CD4-positive, alpha-beta T cell treated with Interleukin-6 at 100 ng/mL for 8 hours (primary cell): ENCODE measurements at places on chromosomes 2 and 18.

DNA sequence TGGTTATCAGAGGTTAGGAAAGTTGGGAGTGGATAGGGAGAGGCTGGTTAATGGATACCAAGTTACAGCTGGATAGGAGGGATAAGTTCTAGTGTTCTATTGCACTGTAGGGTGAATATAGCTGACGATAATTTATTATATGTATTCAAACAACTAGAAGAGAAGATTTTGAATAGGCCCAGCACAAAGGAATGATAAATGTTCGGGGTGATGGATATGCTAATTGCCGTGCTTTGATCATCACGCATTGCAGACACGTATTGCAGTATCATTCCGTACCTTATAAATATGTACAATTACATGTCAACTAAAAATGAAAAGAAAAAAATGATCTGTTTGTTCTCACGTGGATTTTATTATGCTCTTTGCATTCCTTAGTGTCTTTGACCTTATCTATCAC, 369.2 kb upstream of the PKDCC start:
- DNase-seq, result no peak

GRCh38 chr2:215843579-215843978, 169.8 kb downstream of the MREG start:
- DNase-seq, result no peak

DNA sequence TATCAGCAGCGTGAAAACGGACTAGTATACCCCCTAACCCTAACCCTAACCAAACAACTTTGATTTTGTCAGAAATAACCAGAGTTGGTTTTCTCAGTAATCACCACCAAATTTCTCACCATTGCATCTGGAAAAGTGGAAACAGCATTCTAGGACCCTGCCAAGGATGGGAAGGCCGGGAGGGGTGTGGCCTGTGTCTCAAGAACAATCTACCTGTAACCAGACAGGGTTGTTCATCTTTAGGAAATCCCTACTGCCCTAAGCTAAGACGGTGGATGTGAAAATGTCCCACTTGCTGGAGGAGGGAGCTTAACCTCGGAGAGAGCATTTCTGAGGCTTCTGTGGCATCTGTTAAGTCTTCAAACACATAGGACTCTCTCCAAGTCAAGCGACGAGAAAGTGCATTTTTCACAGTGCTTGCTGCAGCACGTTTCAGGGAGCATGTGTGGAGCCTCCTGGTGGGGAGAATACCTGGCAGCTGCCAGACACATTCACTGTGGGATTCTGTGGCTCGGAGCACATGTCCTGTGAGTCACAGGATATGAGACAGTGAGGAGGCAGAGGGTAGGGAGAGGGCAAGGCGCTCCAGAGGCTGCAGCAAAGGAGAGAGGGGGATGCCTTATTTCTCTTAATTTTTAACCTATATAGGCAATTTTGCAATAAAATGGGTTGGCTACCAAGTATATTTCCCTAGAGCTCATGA, 207.5 kb downstream of the SPP2 start:
- peak; percentile 15 for DNase-seq

- DNase-seq, result no peak
Observed at GRCh38 chr2:7773362-7774360, 856.4 kb downstream of the RNF144A start.

DNA sequence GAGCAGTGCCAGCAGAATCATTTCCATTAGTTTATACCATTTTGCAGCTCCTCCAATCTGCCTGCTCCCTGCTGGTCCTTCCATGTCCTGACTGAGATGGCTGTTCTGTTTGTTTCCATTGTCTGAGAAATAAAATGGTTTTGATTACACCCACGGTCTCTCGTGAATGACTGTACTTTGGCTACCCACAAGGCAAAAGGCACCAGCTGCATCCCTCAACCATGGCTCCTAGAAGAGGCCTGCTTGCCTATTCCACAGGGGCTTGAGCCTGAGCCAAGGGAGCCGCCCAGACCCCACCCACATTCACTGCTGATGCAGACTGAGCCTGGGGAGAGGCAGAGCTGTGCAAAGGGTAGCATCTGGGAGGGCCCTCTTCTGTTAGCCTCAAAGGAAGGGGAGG, 31.2 kb downstream of the MARCHF4 start:
- no peak for DNase-seq

- DNase-seq, result no peak
Observed at GRCh38 chr2:68110102-68110501, 47.3 kb upstream of the C1D start.

DNA sequence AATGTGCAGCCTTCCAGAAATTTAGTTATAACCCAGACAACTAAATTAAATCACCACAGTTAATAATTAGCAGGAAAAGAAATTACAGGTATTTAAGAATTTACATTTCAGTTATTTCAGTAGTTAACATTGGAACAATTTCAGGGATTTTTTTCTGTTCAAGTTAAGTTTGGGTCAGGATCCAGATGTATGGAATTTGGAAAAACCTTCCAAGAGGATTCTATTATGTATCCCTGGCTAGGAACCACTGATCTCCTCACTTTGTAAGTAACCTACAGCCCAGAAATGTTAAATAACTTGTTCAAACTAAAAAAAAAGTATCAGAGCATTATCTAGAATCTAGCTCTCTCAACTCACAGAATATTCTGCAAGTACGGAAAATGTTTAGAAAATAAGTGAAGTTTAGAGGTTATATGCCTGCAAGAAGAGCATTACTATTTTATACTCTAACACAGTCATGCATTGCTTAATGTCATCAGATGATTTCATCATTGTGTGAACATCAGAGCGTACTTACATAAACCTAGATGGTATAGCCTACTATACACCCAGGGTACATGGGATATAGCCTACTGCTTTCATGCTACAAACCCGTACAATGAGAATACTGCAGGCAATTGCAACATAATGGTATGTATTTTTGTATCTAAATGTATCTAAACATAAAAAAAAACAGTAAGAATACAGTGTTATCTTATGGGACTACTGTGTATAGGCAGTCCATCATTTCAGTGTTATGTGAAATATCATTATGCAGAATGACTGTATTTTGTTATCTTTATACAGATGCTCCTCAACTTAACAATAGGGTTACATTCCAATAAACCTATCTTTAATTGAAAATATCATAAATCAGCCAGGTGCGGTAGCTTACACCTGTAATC, 6.1 kb downstream of the NCKAP1 start:
- no peak for DNase-seq

DNA sequence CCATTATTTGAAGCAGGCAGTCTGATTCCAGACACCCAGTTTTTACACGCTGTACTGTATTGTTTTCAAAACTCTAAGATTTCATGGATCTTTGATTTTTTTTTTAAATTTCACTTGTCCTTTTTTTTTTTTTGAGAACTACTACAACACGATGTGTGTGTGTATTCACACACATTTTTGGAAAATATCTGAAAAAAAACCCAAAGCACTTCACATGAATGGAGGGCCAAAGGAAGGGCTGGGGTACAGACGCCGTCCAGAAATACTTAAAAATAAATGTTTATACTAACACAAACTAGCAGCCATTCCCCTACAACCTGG, 314 bp upstream of the SSB start:
- no peak for DNase-seq

DNA sequence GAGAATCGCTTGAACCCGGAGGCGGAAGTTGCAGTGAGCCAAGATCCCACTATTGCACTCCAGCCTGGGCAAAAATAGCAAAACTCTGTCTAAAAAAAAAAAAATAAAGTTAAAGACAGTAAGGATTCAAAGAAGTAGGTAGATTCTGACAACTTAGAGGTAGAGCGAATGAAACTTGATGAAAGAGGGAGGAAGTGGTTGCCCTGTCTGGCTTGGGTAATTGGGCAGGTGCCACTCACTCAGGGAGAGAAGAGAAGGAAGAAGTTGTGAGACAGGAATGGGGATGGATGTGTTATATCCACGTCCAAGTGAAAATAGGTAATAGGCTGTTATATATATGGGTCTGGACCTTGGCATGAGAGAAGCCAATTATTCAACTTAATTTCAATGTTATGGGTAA, 26.3 kb downstream of the NDC80 start:
- DNase-seq, result peak; percentile 31

- no peak for DNase-seq
Observed at GRCh38 chr2:65549631-65550030, 117.2 kb upstream of the SPRED2 start.

- no peak for DNase-seq
Observed at GRCh38 chr2:239263231-239263630, 137.6 kb downstream of the HDAC4 start.

DNA sequence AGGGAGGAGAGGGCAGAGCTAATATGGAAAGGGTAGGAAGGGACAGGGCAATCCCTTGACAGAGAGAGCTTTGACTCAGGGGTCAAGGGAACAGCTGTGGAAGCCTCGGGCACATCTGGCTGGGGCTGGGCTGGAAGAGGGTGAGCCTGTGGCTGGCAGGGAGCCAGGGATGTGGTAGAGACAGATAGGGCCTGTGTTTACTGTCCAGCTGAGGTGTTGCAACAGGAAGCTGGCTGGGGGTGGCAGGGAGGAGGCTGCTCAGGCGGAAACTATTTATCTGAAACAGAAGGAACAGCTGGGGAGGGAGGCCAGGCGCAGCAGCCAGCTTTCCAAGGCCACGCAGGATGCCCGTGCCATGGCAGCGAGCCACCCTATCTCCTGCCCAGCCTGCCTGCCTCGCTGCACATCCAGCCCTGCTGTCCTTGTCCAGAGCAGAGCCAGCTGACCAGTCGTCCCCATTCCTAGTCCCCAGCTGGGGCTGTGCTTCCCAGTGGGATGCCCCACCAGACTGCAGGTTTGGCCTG, 264.7 kb downstream of the CYP26B1 start:
- no peak for DNase-seq

GRCh38 chr2:165594231-165594934, 124.9 kb downstream of the CSRNP3 start:
- no peak for DNase-seq

- DNase-seq, result peak; percentile 30
Observed at GRCh38 chr2:55718165-55719008, 24.7 kb upstream of the PNPT1 start.

DNA sequence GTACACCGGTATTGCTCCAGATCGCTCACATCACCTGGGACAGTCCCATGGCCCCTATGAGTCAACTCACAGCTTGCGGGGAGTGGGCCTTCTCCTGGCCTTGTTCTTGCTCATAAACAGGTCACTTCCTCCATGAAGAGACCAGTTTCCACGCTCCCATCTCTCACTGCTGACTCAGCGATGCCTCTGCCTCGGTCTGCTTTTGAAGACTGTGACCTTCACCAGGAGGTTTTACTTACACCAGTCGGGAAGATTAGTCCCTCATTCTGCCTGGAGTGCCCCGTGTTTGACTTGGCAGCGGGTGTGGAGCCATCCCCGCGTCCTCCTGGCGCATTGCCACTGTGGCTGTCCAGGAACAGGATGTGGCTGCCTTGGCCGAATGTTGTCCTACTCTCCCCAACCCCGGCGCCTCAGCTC, 159.8 kb downstream of the RHBDD1 start:
- no peak for DNase-seq

- DNase-seq, result no peak
Observed at GRCh38 chr2:191470306-191470705, 207.6 kb upstream of the NABP1 start.

- no peak for DNase-seq
Observed at GRCh38 chr2:70870790-70871189, 35.2 kb upstream of the CD207 start.

DNA sequence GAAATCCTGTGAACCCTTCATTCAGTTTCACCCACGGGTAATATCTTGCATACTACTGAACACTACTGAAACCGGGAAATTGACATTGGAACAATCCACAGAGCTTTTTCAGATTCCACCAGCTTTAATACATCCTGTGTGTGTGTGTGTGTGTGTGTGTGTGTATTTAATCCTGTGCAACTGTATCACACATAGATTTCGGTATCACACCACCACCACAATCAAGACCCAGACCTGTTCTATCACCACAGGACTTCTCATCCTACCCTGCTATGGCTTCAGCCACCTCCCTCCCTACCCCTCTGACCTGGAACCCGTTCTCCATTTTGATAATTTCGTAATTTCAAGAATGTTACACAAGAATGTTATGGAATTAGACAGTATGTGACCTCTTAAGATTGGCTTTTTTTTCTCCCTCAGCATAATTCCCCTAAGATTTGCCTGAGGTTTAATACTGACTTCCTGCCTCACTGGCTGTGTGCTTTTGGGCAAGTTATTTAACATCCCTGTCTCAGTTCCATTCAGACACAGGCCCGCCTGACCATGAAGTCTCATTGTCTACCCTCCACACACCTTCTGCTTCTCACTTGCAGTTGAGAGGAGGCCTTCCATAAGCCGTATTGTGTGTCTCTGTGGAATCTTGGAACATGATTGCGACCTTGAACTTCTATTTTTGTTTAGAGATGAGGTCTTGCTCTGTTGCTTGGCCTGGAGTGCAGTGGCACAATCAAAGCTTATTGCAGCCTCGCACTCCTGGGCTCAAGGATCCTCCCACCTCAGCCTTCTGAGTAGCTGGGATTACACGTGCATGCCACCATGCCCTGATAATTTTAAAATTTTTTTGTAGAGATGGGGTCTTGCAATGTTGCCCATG, 14.4 kb upstream of the TMEM131 start:
- DNase-seq, result no peak

DNA sequence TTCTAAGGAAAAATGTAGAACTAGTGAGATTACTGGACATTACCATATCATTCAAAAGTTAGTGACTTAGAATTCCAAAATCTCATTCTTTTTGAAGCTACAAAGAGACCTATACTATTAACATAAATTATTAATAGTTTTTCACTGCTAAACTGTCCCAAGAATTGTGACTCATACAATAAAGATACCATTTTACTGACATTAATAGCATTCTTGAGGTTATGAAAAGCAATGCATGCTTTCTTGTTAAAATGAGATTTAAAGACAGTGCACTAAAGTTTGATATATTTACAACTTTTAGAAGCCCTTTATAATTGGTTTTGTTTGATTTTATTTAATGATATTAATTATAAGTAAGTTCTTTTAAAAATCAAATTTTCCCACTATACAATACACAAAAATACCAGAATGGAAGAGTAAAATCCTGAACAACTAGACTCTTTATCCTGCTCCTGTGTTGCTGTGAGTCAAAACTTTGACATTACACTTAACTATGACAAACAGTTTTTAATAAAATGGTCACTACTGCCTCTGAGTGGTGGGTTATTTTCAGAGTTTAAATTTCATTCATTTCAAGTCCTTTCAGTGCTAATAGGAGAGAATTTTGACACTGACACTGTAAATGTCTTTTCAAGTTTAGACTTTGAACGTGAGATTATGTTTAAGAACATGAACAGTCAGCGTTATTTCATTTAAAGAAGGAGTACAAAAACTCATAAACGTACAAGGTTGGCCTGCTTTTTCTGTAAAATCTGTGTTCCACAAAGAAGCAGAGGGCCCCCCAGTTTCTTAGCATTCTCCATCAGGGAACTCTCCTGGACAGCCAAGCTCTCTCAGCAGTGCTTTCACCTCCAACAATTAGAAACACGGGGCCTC, 54.5 kb downstream of the FAM124B start:
- DNase-seq, result no peak

GRCh38 chr2:109582928-109583895, 30.6 kb downstream of the SEPTIN10 start:
- DNase-seq, result no peak

DNA sequence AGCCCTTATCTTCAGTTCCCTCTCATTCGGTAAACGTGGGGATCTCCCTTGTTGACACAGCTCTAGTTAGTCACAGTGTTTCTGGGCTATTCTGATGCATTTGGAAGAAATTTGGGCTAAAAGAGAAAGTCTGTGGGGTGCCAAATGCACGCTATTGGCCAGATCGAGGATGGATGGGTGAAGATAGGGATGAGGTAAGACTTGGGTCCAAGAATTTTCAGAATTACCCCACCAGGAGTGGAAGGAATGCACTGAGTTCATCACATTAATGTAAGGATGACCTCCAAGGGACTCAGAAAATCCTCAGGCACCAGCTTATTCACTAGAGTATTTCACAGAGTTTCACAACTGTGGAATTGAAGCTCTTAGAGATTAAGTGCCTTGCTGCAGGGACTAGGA, 49.3 kb downstream of the NRP2 start:
- no peak for DNase-seq
